ENCODE measurements at places on chromosomes 13 and 19. TPM values are rescaled to one million over a fixed set of nuclear protein-coding genes. Genes with fewer than 3 reads are reported as not detected.

Gene ATXN8OS
- not detected for total RNA-seq

Gene KLF16
- 20.8 TPM for total RNA-seq

Gene KISS1R
- 2.1 TPM for total RNA-seq

Gene OPA3
- 14.2 TPM for total RNA-seq

Gene CLN5
- 20.4 TPM for total RNA-seq

DNA sequence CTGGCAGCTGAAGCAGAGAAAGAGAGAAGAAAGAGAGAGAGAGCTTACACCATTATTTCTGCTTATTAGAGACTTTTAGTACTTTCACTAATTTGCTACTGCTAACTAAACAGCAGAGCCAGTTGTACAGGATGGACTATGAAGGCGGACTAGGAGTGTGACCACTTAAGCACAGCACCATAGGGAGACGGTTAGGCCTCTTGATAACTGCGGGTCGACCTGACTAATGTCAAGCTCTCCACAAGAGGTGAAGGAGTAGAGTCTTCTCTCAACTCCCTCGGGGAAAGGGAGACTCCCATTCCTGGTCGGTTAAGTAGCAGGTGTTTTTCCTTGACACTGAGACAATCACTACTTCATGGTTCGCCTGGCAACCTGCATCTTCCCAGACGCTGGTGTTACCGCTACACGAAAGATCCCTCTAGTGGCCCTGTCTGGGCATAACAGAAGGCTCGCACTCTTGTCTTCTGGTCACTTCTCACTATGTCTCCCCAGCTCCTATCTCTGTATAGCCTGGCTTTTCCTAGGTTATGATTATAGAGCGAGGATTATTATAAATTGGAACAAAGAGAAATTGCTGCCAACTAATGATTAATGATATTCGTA lies 5.3 kb upstream of the PSG7 start:
- no peaks in the 10 kb centered on the region for H3K36me3 ChIP-seq
- DNase-seq, result no peak
- no peak overlapping the region for H3K27ac ChIP-seq
- no peaks in the 10 kb centered on the region for H3K4me1 ChIP-seq

DNA sequence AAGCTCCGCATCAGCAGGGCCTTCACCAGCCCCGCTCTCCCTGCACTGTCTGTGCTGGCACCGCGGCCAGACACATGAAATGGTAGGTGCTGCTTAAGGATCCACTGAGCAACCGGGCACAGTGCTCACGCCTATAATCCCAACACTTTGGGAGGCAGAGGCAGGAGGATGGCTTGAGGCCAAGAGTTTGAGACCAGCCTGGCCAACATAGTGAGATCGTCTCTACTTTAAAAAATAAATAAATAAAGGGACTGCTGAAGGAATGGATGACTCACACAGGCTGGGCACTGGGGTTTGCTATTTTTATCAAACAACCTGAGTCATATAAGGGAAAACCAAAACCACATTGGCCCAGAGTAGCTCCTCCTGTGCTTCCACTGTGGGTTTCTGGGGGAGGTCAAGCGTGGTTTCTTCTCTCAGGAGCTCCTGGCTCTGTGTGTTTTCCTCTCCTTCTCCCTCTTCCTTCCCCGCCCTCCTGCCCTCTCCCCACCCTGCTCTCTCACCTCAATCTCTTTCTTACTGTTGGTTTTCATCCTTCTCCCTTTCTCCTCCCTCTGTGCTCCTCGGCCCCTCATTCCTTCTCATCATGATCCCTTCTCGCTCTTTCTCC lies 21.3 kb downstream of the VRK3 start:
- H3K27me3 ChIP-seq, result no peaks in the 10 kb centered on the region
- no peak overlapping the region for H3K27ac ChIP-seq
- H3K4me1 ChIP-seq, result no peaks in the 10 kb centered on the region
- no peak overlapping the region for H3K4me3 ChIP-seq
- no peak for DNase-seq
- H3K36me3 ChIP-seq, result peaks cover 20% of the 10 kb centered on the region

DNA sequence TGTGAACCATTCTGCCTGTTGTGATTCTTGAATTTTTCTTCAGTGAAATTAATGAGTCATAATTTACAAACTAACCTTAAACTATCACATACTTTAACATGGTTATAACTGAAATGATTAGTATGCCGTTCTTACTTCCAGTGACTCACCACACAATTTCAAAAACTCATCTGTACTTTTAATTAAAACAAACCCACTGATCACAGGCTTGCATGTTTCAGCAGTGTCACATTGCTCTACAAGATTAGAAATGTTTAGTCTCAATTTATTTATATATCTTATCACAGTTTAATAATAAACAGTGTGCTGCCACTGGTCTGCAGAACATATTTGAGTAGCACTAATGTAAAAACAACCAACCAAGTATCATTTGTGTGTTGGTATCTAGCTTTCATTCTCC lies 2227.9 kb upstream of the PCDH20 start:
- H3K27ac ChIP-seq, result no peak overlapping the region
- no peak overlapping the region for H3K4me3 ChIP-seq
- H3K4me1 ChIP-seq, result no peaks in the 10 kb centered on the region
- H3K27me3 ChIP-seq, result no peaks in the 10 kb centered on the region
- DNase-seq, result no peak

DNA sequence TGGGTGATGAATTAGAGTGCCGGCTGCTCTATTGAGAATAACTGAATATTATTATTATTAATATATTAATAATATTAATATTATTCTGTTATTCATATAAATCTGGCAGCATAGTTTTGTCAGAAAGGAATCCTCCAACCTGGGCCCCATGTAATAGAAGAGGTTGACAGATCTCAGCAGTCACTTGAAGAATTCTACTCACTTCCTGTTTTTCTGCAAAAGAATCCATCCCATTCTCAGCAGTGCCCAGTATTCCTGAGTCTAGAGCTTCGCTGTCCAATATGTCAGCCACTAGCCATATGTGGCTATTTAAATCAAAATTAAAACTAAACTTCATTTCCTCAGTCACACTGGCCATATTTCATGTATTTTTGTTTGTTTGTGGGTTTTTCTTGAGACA lies 72.4 kb upstream of the USPL1 start:
- H3K36me3 ChIP-seq, result no peaks in the 10 kb centered on the region
- H3K4me3 ChIP-seq, result no peak overlapping the region
- no peaks in the 10 kb centered on the region for H3K27me3 ChIP-seq

DNA sequence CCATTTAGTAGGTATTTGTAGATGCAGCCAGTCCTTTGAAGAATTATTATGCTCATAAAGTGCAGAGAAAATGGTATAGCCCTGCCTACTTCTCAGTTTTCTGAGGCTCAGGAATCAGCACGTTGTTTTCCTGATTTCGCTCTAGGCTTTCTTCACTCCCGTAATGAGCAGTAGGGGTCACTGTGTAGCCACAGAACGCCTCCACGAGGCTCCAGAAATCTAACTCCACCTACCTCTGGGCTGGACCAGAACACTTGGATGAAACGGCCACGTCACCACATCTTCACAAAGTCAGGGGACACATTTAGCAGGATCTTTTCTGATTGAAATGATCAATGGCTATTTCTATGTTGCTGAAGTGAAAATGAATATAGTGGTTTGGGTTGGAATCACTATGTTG lies 49.8 kb upstream of the GTF3A start:
- DNase-seq, result peak; percentile 46
- H3K36me3 ChIP-seq, result no peaks in the 10 kb centered on the region
- no peak overlapping the region for H3K4me3 ChIP-seq
- no peaks in the 10 kb centered on the region for H3K27me3 ChIP-seq

- H3K36me3 ChIP-seq, result no peaks in the 10 kb centered on the region
- H3K27ac ChIP-seq, result no peak overlapping the region
- no peak for DNase-seq
- no peaks in the 10 kb centered on the region for H3K4me1 ChIP-seq
Measured at GRCh38 chr13:23513455-23513854, 56.8 kb upstream of the TNFRSF19 start.

Measured in naive thymus-derived CD4-positive, alpha-beta T cell (primary cell).